Stimulated activated CD4-positive, alpha-beta T cell treated with anti-CD3 and anti-CD28 coated beads, Interleukin-15, amount 100 ng/mL, for 24 hours (primary cell): ENCODE measurements at places on chromosomes 12 and 14.
A peak's percentile ranks its signal among the peaks of the same experiment; 100 is the strongest.

DNA sequence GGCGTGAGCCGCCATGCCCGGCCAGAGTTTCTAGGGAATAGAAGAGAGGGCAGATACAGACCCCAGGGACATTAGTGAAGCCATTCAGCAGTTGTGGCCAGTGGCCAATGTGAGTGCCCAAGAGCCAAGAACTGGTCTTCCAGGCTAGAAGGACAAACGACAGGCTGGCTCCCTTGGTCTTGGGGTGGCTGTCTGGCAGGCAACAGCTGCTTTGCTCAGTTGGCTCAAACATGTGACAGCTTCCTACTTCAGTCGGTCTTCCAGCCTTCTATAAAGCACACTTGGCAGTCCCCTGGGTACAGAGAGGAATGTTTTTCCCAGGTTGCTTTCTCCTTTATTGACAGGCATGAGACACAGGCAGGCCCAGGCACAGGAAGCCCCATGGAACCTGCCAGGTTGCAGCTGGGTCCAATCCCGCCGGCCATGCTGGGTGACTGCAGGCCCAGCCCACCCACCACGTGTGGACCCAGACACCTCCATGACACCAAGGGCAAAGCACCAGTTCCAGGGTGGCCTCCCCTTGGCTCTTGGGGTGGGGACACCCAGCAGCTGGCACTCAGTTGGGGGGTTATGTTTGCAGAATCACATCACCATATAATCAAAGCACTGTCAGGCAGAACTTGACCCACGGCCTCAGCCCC, 15.4 kb downstream of the CHGA start:
- DNase-seq: no peak

GRCh38 chr12:56804169-56804568, 41.0 kb downstream of the HSD17B6 start:
- no peak for DNase-seq

DNA sequence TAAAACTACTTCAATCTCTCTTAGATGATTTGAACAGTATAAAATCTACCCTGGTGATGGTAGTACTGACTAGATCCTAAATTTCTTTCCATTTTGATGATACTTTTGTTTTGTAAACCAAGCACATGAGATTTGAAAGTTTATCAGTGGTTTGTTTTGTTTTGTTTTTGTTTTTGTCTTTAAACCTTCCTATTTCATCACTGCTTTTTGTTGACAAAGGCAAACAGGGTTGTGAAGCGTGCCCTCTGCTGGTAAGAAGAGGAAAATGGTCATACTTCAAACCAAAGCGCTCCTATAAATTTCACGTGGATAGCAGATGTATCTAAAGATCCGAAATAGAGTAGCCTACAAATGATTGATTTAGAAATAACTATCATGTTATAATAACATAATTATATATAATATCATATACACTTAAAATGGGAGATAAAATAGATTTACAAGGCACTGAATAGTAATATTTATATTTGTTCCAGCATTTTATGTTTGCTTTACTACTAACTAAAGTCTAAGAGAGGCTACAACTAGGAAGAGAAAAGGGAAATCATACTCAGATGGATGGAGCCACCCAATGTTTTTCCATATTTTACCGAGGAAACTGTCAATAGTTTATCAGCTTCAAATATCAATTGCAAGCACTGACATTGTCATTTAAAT, 254.0 kb upstream of the USP15 start:
- DNase-seq: peak; percentile 27

DNA sequence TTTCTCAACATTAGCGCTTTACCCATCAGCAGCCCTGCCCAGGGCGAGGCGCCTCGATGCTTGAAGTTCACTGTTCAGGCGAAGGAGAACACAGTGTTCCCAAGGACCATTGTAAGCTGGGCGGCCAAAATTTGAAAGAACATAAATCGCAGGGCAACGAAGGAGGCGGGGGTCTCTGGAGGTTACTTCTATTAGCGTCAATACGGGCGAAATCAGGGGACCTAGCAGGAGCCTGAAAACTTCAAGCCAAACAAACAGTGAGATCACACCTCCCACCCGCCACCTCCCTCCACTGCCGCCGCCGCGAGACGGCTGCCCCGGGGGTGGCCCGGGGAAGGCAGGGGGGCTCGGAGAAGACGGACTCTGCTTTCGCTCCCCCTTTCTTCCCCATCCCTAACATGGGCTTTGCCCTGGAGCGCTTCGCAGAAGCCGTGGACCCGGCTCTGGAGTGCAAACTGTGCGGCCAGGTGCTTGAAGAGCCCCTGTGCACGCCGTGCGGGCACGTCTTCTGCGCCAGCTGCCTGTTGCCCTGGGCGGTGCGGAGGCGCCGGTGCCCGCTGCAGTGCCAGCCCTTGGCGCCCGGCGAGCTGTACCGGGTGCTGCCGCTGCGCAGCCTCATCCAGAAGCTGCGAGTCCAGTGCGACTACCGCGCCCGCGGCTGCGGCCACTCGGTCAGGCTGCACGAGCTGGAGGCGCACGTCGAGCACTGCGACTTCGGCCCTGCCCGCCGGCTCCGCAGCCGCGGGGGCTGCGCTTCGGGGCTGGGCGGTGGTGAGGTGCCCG, at the start of gene PDZRN4:
PDZRN4 (plus strand) TSS at position 263 of the 783 bp plus-strand sequence.
- DNase-seq: no peak

DNA sequence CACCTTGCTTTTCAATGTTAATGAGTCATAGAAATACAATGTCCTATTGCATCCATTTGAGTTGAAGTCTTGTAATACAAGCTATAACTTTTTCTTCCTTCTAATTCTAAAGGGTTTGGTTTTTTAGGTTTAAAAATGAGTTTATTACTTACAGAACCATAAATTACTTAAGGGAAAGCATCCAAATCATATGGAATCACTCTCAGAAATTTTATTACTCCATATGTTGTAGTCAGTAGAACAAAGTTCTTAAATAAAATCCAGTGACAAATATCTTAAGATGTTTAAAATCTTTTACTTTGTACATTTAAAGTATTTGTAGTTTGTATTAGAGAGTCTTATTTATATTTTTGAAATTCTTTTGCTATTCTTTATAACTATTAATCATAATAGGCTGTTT, 253.2 kb downstream of the IPO8 start:
- DNase-seq: no peak

DNA sequence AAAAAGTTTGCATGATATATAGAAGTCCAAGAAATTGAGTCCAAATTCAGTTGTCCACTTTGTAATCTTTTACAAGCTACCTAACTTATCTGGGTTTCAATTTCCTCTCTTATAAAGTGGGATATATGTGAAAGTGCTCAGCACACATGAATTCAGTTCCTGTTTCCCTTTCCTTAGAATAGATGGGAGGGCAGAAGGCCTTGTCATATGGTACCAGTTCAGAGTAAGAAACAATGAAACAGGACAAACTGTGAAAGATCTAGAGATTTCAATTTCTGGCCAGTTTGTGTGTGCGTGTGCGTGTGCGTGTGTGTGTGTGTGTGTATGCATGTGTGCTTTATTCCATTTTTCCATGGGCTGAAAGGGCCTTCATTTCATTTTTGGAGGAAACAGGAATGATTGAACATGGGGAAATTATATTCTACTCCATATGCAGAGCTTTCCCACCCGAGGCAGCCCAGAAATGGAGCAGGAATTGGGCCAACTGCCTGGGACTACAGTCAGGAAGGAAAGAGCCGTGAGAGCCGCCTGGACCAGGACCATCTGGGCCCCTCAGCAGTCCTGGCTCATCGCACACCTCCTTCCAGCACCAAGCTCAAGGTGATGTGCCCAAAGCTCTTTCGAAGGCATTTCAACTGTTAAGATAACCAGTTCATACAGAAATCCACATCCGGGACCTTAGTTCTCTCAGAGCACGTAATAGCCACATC, 183.2 kb downstream of the EPS8 start:
- DNase-seq: no peak
